CD4-positive, alpha-beta memory T cell (primary cell): ENCODE measurements at places on chromosomes 13 and 19. TPM values are rescaled to one million over a fixed set of nuclear protein-coding genes. Genes with fewer than 3 reads are reported as not detected.

DNA sequence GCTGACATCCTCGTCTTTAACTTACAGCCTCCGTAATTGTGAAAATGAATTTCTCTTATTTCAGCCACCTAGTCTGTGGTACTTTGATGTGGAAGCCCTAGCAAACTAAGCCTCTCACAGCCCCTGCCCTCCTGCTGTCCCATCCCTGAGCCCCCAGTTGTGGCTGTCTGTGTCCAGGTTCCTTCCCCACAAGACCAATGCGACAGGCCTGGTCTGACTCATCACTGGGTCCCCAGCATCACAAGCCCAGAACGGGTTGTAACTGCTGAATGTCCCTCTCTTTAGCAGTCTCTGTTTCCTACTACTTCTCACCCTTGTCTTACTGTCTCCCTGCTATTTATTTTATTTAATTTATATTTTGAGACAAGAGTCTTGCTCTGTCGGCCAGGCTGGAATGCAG lies 5.7 kb downstream of the POU2F2 start:
- H3K4me1 ChIP-seq, result peaks cover 76% of the 10 kb centered on the region
- no peak overlapping the region for H3K4me3 ChIP-seq
- no peaks in the 10 kb centered on the region for H3K36me3 ChIP-seq
- no peaks in the 10 kb centered on the region for H3K27me3 ChIP-seq

DNA sequence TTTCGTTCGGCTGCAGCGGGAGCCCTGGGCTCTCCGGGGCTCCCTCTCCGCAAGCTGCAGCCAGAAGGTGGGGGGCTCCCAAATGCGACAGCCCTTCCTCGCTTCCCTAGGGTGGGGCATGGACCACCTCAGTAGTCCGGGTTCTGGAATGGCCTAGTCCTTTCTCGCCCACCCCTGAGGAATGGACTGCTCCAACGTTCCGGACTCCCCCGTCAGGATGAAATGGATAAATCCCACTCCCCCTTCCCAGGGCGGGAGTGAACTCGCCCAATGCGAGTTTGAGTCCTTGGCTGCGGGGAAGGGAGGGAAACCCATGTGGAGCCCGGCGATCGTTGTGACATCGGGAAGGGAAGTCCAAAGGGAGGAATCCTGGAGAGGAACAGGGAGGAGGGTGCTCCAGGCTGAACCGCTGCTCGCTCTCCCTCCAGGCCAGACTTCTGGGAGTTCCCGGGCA lies 5.5 kb downstream of the HRC start:
- H3K27ac ChIP-seq, result no peak overlapping the region
- peaks cover 39% of the 10 kb centered on the region for H3K27me3 ChIP-seq
- H3K4me3 ChIP-seq, result no peak overlapping the region
- H3K36me3 ChIP-seq, result no peaks in the 10 kb centered on the region
- peaks cover 46% of the 10 kb centered on the region for H3K4me1 ChIP-seq
- no peak for DNase-seq

DNA sequence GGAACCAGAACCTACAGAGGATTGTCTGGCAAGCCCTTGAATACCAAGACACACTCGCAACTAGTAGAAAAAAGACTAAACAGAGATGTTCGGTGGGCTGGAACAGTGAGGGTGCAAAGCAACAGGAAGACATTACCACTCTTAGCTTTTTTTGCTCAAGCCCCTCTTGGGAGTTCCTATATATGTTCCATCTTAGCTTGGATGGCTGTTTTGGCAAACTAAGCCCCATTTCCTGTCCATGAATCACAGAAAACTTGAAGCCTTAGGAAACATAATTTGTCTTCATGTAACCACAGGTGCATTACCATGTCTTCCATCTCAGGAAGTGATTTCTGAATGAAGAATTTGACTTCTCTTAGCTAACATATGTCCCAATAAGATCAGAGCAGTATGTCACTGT lies 446.3 kb downstream of the OLFM4 start:
- no peak for DNase-seq
- no peaks in the 10 kb centered on the region for H3K4me1 ChIP-seq
- no peak overlapping the region for H3K27ac ChIP-seq
- no peak overlapping the region for H3K4me3 ChIP-seq
- H3K36me3 ChIP-seq, result no peaks in the 10 kb centered on the region
- H3K27me3 ChIP-seq, result no peaks in the 10 kb centered on the region

Gene CELF5
- total RNA-seq, result 0.64 TPM

Gene CEACAM20
- total RNA-seq, result not detected
